ENCODE measurements at places on chromosomes 6 and 20.

GRCh38 chr6:20571261-20571660 lies 37.0 kb downstream of the CDKAL1 start:
- DNase-seq, result no peak

GRCh38 chr6:146335336-146335735 lies 208.3 kb upstream of the RAB32 start:
- no peak for DNase-seq

DNA sequence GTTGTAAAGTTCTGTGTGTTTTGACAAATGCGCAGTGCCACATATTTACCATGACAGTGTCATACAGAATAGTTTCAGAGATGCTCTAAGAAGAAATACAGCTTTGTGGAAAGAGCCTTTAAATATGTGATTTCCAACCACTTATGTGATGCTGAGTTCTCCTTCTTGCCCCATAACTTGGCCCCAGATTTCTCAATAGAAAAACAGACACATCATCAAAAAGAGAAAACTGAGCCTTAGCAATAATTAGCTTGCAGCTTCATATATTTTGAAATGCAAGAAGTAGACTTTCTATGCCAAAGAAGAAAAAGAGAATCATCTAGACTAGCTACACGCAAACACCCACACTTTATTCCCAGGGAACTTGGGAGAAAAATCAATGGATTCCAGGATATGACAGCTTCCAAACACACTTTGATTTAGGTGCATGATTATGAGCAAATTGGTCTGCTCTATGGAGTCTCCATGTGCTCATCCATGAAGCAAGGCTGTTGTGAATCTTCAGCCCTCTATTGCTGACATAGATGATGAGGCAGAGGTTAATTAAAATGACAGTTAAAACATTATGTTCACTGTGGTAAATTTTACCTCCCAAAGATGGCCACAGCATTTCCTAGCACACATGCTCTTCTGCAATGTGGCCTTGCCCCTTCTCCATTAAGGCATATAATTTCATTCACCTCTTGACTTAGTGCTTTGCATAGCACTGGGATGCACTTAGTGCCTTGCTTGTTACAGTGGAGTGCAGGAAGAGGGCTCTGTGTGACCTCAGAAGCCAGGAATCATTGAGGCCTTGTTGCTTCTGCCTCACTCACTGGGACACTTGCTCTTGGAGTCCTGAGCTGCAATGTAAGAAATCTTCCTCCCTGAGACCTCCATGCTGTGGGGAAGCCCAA lies 174.6 kb downstream of the SYNDIG1 start:
- DNase-seq, result no peak

GRCh38 chr6:135227349-135227748 lies 46.2 kb downstream of the MYB start:
- DNase-seq, result no peak

- no peak for DNase-seq
Measured at GRCh38 chr6:56953597-56954402, 1.1 kb upstream of the BEND6 start.

- no peak for DNase-seq
Measured at GRCh38 chr6:62090442-62091229, 195.4 kb downstream of the KHDRBS2 start.

DNA sequence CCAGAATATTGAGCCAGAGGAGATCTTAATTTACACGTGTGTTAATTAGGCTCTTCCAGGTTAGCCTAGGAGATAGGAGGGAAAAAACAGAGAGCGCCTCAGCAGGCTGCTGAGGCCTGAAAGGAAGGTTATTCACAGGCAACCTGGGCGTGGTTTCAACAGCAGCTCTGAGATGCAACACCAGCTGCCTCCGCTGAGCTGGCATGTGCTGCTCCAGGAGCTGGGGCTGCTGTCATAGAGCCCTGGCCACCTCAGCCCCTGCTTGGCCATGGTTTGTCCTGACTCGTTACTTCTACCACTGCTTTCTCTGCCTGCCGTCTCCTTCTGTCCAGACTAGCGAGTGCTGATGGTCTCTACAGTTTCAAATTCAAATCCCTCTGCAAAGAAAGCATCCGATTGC lies 32.4 kb upstream of the RPP40 start:
- DNase-seq, result no peak

DNA sequence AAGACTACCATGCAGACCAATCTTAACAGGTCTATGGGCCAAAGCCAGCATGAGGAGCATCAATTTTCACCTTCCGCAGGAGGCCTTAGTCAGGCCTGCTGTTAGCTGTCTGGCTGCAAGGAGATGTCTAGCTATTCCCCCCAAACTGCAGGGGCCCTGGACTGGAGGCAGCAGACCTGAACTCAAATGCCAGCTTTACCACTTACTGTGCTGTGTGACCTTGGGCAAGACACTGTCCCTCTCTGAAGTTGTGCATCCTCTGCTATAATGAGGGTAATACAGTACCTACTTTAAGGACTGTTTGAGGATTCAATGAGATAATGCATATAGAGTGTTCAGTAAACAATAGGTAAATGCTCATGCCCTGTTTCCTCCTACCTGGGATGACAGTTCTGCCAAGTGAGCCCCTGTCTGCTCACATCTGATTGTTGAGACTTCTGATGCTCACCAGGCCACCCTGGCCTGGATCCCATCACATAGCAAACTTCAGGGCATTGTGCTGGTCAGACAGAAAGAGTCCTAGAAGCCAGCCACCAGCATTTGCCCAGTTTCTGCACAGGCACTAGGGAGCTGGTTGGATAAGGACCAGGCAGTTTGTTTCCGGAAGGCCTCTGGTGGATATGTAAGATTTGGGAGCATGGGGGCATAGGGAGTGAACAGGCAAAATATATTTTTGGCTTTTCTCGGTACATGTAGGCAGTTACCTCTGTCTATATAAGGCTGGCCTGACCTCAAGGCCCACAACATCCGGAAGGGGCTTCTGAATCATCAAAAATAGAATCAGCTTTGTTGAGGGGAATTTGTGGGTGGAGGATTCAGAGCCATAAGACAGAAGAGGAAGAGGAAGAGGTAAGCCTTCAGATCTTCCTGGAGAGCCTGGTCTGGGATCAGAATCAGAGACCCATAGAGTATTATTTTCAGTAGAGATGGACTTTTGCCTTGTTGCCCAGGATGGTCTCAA lies 2.3 kb upstream of the OCSTAMP start:
- DNase-seq, result peak; percentile 41

DNA sequence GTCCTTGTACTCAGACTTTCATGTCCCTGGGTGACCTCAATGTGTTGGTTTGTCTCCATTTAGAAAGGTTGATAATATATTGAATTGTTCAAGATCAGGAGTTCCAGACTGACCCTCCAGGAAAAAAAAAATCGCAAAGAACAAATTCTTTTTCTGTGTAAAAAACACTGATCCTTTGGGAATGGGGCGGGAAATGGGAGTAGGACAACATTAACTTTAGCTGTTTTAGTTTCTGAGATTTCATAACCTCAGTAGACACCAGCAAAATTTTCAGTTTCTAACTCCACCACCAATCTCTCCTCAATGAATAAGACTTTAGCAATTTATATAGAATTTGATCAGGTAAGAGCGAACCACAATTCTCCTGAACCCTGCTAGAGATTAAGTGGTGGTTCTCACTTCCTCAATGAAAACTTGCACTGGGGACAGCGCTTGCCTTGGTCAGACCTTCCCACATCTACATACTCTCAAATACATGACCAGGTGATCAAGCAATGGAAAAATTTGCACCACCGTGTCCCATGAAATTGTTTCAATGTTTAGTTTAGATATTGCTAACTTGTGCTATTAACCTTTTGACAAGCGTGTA lies 231.2 kb upstream of the PLN start:
- DNase-seq, result no peak

DNA sequence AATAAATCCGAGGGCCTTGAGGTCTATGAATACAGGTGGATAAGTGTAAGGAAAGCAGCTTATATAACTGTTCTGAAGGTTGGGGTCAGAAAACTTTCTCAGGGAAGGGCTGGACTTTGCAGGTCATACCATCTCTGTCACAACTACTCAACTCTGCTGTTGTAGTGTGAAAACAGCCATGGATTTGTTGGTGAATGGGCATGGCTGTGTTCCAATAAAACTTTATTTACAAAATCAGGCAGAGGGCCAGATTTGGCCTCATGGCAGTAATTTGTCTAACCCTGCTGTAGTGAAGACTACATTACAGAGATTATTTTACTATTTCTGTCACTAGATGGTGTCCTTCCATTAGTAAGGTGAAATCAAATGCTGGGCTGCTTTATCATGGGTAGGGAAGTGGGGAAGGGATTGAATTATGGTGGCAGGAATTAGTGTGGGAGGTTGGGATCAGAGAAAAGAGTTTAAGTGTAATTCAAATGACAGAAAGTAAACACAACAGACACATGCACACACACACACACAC lies 409.6 kb upstream of the CHD6 start:
- DNase-seq, result no peak

DNA sequence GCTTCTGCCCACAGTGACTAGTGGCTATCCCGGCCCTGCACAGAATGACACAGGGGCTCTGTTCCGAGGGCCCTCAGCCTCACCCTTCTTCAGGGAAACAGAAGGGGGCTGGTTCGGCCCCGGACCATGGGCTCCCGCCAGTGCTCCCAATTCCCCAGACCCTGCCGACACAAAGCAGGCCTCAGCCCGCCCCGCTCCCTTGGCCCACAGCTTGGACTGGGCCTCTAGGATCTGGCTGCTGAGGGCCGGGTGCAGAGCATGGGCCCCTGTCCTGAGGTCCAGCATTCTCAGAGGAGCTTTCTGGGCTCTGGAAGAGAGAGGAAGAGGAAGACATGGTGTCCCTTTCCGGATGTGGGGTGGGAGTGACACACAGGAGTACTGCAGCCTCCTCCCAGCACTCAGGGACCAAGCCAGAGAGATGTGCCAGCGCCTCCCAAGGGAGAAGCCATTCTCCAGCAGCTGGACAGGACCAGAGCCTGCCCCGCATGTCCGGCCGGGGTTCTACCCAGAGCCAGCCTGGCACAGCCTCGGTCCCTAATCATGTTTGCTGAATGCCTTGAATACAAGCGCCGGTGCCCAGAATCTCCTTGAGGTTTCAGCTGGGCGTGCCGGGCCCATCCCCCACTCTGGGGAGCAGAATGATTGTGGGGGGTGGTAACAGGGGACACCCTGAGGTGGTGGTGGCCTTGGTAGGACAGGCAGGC lies 23.9 kb downstream of the C20orf203 start:
- DNase-seq, result no peak

DNA sequence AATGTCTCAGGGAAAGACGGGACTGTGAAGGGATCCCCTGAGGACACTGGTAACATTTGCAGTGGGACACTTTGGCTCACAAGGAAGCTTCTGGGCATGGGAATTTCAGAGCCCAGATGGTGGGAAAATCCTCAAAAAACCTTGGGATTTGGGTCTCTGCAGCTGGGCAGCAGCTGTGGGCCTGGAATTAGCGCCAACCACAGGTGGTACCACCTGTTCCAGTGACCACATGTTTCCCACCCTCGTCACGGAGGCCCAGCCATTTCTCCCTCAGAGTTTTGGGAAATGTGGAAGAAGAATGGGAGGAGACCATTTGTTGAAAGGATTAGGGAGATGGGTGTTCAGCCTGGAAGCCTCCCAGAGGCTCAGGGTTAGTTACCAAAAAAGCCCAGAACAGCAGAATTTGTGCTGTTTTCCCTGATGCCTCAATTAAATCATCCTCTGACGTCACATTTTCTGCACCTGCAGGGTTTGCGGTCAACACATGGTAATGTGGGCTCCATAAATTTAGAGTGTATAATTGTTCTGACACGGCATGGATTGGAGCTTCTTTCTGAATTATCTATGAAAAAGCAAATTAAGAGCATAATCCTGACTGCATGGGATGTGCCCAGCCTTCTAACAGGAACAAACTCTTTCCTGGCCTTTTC lies 34.4 kb downstream of the EDN3 start:
- DNase-seq, result no peak

DNA sequence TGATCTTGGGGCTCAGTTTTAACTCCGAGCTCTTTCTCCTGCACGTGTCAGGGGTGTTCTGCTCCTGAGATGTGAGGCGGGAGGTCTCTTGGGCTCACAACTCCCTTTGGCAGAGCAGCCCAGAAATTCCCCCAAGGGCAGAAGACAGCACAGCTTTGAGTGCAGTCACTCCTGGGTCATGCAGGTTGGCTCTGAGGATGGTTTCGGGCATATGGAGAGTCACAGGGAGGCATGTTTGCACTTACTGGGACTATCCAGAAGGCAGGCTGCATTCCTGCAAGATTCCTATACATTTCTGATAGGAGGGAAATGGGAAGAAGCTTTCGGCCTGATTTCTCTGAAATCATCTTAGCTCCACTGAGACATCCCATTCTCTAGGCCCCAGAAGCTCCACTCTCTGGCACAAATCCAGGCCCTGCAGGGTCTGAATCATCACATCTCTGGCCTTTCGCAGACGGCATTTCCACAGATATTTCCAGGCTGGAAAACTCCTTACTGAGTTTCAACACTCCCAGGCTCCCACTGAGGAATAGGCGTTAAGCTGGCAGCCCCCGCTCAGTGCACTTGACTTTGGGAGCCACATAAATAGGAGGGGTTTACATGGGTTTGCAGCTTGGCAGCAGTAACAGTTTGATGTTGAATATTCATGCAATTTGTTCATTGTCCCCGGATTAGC lies 39.7 kb downstream of the AGPAT4 start:
- DNase-seq, result no peak

- DNase-seq, result no peak
Measured at GRCh38 chr6:71419217-71420094, 130.8 kb downstream of the OGFRL1 start.

DNA sequence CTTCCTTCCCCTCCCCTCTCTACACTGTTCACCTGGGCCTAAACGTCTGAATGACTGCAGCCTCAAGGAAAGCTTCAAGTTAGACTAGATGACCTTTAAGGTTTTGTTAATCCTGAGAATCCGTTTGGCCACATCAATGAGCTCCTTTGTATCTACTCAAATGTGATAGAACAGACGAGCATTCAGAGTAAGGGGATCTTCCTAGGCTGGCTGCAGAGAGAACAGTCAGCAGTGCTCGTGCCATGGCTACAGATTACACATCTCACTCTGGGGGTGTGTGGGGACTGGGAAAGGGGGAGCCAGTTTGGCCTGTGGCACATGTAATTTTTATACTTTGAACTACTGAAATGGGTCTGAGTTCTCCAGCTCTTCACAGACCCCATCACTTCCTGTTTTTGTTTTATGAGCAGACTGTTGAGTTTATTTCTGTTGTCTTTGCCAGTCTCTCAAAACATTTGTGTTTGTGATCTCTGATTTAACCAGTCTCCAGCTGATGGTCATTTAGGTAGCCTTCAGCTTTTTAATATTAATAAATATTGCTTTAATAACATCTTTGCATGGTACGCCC lies 50.9 kb downstream of the KCNS1 start:
- no peak for DNase-seq

DNA sequence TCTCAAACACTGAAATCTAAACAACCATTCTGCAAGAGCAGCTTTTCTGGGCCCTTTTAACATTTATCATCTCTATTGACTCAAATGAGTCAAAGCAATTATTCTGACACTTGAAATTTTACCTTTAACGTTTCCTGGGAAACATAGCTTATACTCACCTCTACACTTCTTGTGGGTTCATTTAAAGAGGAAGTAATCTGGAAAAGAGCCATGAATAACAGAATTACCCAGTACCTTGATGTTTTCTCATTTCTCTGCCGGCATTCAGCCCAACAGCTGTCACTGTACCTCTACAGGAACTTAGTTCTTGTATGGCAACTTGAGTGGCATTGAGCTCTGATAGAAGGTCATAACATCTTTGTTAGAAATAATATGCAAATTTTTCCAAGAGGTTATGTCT lies 272.2 kb downstream of the KCNQ5 start:
- no peak for DNase-seq

- DNase-seq, result no peak
Measured at GRCh38 chr20:61371501-61372136, 119.6 kb downstream of the CDH4 start.
